ENCODE measurements at places on chromosomes 3 and 15.

GRCh38 chr15:60396958-60397771 lies 621 bp downstream of the ANXA2 start:
- DNase-seq = peak; percentile 54

- no peak for DNase-seq
Measured at GRCh38 chr3:9870978-9871377, 9.1 kb downstream of the CIDEC start.

GRCh38 chr15:76483018-76483417 lies 146.4 kb downstream of the ISL2 start:
- DNase-seq = no peak

DNA sequence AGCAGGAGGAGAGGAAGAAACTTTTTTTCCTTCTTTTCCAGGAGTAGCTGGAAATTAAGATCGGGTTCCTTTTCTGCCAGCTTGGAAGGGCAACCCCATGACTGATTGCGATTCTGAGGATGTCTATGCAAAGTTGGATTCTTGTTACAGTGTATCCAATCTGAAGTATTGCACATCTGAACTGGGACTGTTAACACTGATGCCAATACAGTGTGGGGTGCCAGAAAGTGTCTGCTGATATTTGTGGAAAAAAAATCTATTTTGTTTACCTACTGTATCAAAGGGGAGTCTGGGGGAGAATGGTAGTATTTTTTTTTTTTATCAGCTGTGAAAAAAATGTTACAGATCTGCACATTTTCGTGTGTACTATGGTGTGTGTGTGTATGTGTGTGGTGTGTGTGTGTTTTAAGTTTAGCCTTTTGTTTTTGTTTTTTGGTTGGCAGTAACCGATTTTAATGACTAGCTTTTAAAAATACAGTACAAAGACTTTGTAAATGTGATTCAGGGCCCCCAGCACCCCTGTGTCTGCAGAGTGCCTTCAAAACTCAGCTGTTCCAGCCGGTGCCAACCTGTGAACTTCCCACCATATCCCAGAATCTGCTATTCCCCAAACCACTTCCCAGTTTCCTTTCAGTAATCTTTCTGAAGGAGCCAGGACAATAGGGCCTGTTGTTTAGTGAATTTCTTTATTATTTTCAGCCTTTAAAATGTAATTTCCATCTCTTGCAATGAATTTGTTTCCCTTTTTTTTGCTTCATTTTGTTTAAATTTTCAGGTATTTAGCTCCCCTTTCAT lies 1.9 kb downstream of the RAP2B start:
- no peak for DNase-seq

DNA sequence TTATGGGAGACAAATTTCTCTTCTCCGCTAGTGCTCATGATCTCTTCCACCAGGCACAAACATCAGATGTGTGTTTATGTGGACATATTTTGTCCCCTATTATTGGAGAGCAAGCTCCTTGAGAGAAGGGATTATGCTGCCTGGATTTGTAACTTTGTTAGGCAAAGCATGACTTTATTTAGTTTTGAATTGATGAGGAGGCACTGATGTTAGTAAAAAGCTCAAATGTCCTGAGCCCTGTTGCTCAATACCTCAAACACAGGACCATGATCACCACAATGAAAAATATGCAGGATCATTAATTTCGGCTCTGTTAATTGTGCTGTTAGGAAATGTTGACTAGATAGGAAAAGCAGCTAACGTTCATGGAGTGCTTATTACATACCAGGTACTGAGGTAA lies 29.1 kb downstream of the SCG5 start:
- DNase-seq = no peak

DNA sequence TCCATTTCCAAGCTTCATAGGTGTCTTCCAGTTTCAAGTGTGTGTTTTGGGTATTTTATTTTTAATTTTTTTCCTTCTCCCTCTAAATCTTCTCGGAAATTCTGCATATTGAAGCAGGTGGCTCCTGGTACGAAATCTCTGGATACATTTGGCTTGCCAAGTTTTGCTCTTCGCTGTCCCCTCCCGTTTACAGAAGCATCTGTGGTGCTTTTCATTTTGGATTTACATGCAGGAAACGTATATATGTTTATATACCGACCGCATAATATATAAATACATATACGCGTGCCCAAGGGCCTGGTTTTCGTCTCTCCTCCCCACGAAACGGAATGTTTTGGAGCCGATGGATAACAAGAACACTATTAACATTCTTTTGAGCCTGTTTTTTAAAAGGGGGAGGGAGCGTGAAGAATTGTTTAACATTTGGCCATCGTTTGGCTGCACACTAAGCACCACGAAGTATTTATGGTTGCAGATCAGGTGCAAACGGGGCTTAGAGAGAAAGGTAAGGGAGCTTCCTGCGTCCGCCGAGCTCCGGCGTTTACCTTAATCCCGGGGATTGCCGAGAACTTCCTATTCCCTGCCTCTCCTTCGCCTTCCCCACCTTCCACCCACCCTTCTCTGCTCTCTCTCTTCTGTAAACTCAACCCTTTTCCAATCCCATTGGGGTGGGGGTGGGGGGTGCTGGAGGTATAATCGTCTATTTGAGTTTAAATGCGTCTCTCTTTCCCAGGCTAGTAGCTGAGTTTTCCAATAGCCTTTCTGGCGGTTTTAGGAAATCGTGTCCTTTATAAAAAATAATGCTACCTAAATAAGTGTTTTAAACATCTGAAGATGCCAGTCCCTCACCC lies 1.1 kb upstream of the NLGN1 start:
- no peak for DNase-seq

GRCh38 chr3:138473391-138473790 lies 39.0 kb downstream of the ESYT3 start:
- no peak for DNase-seq

DNA sequence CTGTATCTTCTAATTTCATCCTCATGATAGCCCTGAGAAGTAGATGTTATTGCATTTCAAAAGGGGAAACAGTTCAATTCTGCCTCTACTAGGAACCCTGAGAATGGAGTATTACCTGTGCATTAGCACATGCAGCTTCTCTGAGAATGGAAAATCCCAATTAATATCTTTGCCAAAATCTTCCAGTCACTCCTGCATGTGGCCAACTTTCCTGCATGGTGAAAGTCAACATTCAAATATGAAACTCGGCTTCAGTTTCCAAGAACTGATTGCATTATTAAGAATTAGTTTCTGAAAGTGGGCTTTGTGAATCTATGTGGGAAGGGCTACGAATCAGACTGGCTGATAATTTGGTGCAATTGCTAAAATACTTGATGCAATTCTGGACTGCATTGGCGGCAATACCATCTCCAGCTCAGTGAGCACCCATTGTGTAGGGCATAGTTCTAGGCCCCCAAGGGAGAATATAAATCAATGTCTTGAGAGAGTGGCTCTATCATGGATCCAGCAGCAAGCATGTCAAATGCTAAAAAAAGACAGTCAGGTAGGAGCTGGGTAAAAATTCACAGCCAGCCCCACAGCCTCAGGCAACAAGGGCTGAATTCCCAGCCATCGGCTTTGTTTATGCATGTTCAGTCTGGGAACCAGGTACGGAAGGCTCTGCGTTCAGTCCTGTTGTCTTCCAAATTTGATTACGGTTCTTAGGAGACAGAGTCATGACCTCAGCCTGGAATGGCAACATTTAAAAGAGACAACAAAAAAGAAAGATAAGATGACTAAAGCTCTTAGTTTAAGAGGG lies 18.8 kb upstream of the BCL6 start:
- no peak for DNase-seq

DNA sequence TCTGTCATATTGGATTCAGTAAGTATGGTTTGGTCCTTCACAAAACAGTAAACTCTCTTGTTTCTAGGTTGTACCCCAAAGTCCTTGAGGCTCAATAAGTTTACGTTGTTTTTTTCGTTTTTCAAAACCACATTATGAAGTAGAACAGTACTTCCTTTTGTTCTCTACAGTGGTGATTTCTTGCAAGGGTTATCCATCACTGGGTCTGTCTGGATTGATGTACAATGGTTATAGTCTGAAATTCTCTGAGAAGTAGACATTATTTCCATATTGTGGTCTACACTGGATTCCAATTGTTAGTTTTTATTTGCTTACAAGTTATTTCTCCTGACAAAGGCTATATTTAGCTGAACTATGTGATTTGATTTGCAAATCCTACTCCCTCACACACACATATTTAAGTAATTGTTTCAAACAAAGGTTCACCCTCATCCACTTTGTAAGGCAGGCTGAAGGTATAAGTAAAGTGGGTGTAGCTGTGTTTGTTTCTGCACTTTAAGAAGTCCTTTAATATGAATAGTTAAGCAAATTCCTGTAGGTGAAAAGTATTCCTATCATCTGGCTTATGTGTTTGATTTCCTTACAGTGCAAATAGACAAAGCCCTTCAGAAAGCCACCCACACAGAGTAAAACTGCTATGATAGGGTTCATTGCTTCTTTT lies 64.2 kb upstream of the MME start:
- no peak for DNase-seq

DNA sequence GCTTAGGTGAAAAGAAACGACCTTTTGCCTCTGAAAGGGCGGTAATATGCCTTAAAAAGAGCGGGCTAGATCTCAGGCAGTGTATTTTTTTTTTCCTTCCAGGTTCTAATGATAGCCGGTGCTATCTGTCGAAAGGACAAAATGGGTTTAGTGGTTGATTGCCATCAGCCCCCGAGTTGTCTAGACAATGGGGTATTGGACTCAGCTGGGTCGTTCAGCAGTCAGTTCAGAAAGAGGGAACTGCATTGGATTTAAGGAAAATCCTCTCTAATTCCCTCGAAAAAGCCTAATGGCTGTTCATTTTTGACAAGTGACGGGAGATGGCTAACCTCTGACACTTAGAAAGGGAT lies 728 bp downstream of the EIF2B5 start:
- no peak for DNase-seq

DNA sequence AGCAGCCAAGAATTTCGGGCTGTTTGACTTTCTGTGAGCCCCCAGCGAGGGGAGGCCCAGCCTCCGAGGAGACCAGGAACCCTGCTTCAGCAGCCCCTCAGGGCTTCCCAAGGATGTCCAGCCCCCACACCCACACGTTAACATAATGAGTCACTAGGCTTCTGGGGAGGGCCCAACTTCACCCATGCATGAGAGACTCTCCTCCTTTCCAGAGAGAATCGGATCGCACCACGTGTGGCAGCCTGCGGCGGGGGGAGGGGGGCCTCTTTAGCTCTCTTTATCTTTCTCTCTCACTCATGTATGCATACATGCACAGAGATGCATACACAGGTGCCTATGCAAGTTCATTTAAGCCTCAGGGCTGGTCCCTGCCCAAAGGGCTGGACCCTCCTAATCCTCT lies 3.1 kb upstream of the AP2M1 start:
- no peak for DNase-seq

GRCh38 chr3:189820365-189820720 lies 189.2 kb downstream of the TP63 start:
- DNase-seq = no peak

GRCh38 chr3:18446149-18446825 lies 21.1 kb upstream of the SATB1 start:
- no peak for DNase-seq

GRCh38 chr3:81270603-81271379 lies 490.7 kb downstream of the GBE1 start:
- no peak for DNase-seq

DNA sequence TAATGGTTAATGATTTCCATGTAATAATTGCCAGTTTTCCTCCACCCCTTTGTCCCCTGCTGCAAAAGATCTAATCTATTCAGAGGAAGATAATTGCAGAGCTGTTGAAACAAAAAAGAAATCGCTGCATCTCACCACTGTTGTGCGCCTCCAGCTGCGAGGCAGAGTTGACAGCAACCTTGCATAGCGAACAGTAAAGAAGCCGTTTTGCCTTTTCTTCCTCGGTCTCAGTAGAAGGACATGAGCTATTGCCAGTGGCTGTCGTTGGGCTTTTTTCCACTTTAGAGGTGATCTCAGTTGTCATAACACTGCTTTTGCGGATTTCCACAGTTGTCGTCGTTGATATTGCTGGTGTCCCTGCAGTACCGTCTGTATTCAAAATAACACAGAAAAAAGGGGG lies 314.2 kb downstream of the ZNF385D start:
- DNase-seq = no peak

DNA sequence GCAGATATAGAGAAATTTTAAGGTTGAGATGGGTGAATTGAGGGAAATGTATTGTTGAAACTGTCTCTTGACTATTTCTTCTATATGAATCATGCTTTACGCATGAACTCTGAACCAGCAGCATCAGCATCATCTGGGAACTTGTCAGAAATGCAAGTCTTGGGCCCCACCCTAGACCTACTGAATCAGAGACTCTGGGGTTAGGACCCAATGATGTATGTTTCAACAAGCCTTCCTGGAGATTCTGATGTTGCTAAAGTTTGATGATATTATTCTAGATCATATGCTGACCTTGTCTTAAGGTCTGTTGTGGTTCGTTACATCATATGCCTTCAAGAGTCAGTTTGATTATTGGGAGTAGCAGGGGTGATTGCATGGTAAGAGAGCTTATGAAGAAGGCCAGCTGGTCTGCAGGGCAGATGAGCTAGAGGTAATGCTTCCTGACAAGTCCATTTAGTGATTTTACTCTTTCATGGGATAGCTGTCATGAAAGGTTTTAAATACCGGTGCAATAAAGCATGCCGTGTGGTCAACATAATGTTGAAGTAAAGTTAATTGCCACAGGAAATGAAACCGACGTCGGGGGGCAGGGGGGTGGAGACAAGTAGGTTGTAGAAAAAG lies 152.4 kb upstream of the MRPL3 start:
- no peak for DNase-seq

DNA sequence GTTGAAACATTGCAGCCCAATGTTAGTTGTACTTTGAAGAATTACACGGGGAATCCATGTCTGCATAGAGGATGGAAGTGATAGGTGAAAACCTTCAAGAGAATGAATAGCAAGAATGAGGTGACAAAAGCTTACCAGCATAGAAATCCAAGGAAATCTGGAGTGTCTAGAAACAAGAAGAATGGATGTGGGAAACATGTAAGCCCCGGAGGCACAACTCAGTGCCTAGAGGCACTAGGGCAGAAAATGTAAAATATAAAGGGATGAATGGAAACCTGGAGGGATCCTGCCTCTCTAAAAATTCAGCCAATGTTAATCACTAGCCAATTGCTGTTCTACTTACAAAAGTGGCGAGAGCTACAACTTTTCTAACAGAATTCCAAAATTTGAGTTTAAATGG lies 619.0 kb downstream of the TBL1XR1 start:
- DNase-seq = no peak

GRCh38 chr3:62451211-62451887 lies 78.0 kb upstream of the FEZF2 start:
- no peak for DNase-seq

Data from activated T-cell treated with anti-CD3 and anti-CD28 coated beads, Interleukin-2, amount 50 U/mL, for 1 hour (primary cell).